ENCODE measurements at places on chromosomes 5 and 9.

- DNase-seq = no peak
Measured at GRCh38 chr5:170310256-170310926, 12.8 kb upstream of the LCP2 start.

GRCh38 chr9:109780453-109781033, 545 bp downstream of the PALM2AKAP2 start:
- no peak for DNase-seq

- no peak for DNase-seq
Measured at GRCh38 chr9:33682551-33682950, 112.8 kb upstream of the PRSS3 start.

GRCh38 chr5:112908854-112909253, 13.2 kb downstream of the REEP5 start:
- no peak for DNase-seq

- no peak for DNase-seq
Measured at GRCh38 chr9:136670576-136671253, 8.0 kb downstream of the EGFL7 start.

GRCh38 chr5:120749737-120750136, 285.6 kb downstream of the PRR16 start:
- DNase-seq = no peak

DNA sequence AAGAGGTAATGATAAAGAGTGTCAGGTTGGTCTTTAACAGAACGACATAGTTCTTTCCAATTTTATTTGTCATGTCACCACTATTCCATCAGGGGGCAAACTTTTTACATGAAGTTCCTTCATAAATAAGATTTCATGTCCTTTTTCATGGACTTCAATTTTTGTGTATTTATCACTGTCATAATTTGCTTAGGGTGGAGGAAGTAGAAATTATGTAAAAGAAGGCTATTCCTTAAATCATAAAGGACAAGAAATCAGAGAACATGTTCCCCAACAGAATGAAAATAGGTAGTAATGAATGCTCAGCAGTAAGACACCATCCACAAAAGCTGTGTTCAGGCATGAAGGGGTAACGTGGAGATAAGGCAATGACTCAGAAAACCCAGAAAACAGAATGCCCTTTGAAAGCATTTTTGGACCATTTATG, 72.7 kb downstream of the ZFAND5 start:
- DNase-seq = peak; percentile 12

- no peak for DNase-seq
Measured at GRCh38 chr9:89845862-89846261, 241.1 kb downstream of the GADD45G start.

GRCh38 chr5:153813901-153814300, 224.8 kb downstream of the FAM114A2 start:
- no peak for DNase-seq

- DNase-seq = no peak
Measured at GRCh38 chr5:116420540-116420939, 154.1 kb downstream of the SEMA6A start.

DNA sequence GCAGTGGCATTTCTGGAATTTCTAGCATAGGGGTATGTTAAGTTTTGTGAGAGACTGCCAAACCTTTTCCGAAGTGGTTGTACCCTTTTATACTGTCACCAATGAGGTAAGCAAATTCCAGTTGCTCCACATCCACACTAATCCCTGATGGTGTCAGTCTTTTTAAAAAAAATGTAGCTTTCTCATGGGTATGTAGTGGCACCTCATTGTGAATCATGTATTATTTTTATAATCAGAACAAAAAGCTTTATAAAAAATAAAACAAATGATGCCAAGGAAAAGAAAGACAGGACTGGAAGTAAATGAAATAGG, 93.4 kb upstream of the CLINT1 start:
- no peak for DNase-seq

GRCh38 chr9:22332202-22332601, 114.4 kb upstream of the DMRTA1 start:
- no peak for DNase-seq

- no peak for DNase-seq
Measured at GRCh38 chr5:162800301-162800700, 637.1 kb upstream of the CCNG1 start.

GRCh38 chr9:2288309-2288708, 273.2 kb downstream of the SMARCA2 start:
- no peak for DNase-seq

- no peak for DNase-seq
Measured at GRCh38 chr5:116411101-116411571, 163.5 kb downstream of the SEMA6A start.

DNA sequence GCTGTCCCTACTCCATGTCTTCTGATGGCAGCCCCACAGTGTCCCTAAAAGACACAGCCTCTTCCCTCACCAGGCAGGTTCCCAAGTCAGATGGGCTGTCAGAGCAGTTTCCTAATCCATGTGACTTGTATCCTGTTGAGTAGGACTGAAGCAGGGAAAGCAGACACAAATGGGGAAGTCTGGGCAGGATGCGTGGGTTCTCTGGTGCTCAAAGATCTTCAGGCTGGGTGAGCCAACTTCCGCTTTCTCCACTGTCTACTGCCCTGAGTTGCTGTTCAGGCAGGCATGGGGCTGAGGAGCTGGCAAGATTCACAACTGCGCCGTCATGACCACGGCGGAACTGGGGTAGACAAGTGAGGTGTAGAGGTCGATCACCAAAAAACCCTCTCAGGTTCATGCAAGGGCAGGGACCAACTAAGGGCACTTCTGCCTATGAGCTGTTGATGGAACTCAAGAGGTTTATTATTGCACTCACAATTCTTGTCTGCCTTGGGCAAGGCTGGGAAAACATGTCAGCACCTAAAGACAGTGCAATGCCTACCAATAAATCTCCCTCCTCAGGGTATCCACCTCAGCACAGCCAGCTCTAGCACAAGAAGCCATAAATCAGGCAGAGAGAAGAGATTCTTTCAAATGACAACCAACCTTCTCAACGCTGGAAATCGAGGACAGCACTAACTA, 83.4 kb downstream of the RAPGEF1 start:
- DNase-seq = no peak

DNA sequence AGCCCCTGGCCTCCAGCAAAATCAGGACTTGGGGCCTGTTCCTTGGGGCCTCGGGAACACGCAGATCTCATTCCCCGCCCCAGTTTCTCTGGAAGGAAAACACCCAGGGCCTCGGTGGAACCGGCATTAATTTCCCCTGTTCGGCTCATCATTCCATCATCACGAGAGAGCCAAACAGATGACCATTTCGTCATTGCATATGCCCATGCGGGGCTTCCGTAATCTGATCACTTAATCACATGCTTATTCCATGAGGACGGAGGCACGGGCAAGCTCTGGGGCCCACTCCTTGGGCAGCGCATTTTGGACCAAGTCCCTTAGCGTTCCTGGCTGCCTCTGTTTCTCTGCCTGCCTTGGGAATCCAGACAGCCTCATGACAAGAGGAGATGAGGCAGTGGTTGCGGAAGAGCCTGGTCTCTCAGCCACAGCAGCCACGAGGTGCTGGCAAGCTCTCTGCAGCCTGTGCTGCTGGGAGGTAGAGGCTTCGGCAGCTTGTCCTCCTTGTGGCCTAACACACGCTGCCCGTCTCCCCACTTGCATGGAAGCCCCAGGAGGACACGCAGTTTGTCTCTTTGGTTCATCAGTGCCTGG, 65.0 kb upstream of the IER5L start:
- no peak for DNase-seq

GRCh38 chr5:74123929-74124328, 497.9 kb downstream of the ARHGEF28 start:
- no peak for DNase-seq

DNA sequence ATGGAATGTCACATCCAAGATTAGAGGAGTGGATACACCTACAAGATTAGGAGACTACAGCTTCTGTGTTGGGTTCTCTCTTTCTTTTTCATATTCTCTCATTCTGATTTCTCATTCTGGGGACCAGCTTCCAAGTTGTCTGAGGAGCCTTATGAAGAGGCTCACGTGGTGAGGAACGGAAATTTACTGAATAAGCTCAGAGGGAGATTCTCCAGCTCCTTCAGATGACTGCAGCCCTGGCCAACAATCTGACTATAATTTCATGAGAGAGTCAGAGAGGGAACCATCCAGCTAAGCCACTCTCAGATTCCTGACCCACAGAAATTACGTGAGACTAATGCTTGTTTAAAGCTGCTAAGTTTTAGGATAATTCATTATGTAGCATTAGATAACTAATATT, 27.1 kb upstream of the TENT2 start:
- DNase-seq = no peak

GRCh38 chr9:92640398-92641091, 29.4 kb downstream of the IPPK start:
- DNase-seq = no peak

DNA sequence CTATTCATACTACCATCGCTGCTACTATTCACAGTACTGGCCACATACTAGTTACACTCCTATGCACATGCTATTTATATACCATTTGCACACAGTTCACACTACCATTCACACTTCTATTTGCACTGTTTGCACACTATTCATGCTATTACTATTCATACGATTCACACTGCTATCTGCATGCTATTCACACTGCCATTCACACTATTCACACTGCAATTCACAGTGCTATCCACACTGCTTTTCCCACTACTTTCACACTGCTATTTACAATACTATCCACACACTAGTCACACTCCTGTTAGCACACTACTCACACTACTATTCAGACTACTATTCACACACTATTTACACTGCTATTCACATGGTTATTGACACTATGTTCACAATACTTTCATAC, 39.4 kb upstream of the TCF7 start:
- DNase-seq = no peak

- no peak for DNase-seq
Measured at GRCh38 chr5:72426019-72426418, 81.2 kb downstream of the ZNF366 start.

- DNase-seq = no peak
Measured at GRCh38 chr9:134566196-134566847, 75.3 kb upstream of the COL5A1 start.

GRCh38 chr5:60698336-60698735, 1.6 kb downstream of the DEPDC1B start:
- DNase-seq = no peak

- no peak for DNase-seq
Measured at GRCh38 chr5:103031607-103032006, 88.3 kb downstream of the GIN1 start.

GRCh38 chr5:126366199-126366560, 57.0 kb upstream of the GRAMD2B start:
- no peak for DNase-seq
